Left ventricle myocardium superior (tissue), 1 donor: ENCODE measurements at places on chromosomes 12 and 14.

DNA sequence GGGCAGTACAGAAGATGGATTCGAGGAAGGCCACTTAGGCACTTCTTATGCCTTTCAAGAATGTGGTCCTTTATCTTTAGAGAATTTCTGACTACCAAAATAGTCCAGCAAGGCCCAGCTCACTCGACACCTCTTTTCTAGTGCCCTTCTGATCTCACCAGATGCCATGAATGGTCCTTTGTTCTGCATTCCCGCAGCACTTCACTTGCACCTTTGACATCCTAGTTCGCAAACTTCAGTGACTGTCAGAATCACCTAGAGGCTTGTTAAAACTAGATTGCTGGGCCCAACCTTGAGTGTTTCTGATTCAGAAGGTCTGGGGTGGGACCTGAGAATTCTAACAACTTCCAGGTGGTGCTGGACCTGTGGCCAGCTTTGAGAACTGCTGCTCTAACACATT is 56.7 kb downstream of the PKP2 start:
- DNase-seq: no peak

GRCh38 chr12:57105011-57105753 is 6.0 kb downstream of the STAT6 start:
- no peak for DNase-seq

DNA sequence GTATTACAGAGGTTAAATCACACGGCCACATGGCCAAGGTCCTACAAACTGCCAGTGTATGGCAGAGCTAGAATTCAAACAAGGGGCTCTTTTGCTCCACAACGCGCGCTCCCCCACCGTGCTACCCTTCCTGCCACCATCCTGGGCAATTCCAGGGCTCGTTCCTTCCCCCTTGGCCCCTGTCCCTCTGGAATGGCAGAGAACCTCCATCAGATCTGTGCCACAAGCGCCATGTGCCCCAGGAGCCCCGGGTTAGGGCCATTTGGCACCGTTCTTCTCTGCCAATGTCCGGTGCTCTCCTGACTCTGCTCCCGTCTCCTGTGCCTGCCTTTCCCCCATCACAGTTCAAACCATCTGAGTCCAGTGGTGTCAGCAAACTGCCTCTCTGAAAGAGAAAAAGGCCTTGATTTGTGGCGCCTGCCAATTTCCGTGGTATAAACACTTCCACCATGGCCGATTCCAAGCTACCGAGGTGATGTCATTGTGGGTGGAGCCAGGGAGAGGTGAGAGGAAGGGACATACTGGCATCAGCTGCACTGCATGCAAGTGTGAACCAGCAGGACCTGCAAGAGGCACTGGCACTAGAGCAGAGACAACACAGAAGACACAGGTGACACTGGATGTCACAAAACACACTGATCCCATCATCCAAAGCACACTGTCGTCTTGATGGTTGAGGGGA is 163.1 kb downstream of the CALM1 start:
- DNase-seq: no peak

DNA sequence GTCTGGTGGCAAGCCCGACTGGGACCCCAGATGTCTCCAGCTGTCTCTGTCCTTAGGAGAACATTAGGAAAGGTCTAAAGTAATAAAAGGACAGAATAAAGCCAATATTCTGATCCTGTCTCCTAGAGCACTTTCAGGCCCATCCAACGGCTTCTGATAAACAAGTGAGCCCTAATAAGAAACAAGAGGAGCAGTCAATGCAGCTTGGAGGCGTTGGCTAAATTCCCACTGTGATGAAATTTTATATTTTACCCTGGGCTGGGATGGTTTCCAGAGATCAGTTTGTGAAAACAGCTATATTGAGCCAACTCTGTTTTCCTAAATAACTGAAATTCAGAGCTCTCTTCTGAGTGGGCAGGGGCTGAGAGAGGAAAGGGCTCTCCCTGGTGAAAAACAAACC is 55.5 kb upstream of the SRRM4 start:
- DNase-seq: no peak

DNA sequence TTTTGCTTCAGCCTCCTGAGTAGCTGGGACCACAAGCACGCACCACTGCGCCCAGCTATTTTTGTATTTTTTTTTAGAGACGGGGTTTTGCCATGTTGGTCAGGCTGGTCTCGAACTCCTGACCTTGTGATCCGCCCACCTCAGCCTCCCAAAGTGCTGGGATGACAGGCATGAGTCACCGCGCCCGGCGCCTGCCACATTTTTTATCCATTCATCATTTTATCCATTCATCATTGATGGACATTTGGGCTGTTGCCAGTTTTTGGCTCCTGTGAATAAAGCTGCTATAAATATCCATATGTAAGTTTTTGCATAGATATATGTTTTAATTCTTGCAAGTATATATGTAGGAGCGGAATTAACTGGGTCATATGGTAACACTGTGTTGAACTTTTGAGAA is 79.5 kb downstream of the DAAM1 start:
- DNase-seq: no peak

GRCh38 chr14:55410876-55411275 is 754 bp downstream of the ATG14 start:
- no peak for DNase-seq

- no peak for DNase-seq
Observed at GRCh38 chr12:115313929-115314328, 630.0 kb upstream of the TBX3 start.

DNA sequence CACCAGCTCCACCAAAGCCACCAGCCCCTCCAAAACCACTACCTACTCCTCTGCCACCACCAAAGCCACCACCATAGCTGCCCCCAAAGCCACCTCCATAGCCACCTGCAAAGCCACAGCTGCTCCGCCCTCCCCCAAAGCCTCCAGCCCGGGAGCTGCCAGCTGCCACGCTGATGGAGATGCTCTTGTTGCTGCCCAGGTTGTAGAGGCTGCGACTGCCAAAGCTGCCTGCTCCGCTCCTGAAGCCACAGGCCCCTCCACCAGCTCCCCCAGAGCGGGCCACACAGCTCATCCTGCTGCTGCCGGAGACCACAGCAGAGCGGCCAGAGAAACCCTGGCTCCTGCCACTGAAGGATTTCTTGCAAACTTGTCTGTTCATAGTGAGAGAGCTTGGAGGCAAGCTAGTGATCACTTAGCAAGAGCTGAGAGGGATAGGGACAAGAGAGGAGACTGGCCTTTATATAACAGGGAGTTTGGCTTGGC is at the start of gene KRT76:
TSS of gene KRT76 (minus strand) at position 433 of the 483 bp plus-strand sequence. CDS start at position 379, 54 bp downstream.
- DNase-seq: no peak

GRCh38 chr12:54012631-54013409 is 4.0 kb downstream of the HOXC8 start:
- DNase-seq: no peak

DNA sequence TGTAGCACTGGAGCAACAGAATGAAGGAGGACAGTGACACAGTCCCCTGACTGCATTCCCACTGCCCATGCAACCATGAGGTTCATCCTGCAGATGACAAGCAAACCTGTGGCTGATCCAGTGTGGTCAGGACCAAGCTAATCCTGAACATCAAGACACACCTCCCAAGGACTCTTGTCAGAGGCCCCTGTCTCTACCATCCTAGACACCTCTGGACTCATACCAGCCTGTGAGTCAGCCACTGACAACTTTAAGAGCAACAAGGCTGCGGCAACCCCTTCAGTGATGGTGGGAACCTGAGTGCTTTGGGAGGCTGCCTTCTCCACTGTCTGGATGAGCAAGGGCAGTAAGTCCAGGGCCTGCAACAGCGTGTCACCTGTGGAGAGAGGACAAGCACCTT is 24.6 kb downstream of the GCN1 start:
- DNase-seq: no peak

DNA sequence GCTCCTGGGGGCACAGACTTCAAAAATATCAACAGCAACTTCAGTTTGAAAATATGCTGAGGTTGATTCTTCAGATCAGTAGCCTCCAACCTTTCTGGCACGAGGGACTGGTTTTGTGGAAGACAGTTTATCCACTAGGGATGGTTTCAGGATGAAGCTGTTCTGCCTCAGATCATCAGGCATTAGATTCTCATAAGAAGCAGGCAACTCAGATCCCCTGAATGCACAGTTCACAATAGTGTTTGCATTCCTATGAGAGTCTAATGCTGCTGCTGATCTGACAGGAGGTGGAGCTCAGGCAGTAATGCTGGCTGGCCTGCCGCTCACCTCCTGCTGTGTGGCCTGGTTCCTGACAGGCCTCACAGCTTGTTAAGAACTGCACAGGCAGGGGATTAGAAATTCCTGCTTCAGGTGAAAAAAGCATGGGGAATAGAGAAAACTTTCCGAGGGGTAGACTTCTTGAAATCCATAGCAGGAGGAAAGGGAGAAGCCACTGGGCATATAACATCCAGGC is 12.8 kb downstream of the EPYC start:
- no peak for DNase-seq

DNA sequence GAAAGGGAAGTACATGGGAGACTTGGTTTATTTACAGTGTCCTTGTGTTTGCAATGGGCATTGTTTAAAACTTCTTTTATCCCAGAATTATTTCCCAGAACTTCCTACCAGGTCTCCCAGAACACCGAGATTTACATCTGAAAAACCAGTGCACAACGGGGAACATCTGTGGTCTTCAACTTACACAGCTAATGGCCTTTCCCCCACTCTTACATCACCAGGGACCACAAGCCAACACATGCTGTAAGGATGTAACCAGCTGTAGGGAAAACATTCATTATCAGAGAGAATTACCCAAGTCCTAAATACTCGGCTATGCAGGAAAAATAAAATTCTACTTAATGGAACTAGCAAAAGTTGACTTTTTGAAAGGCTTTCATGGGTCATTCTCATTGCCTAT is 267.6 kb downstream of the DUSP6 start:
- DNase-seq: no peak

- DNase-seq: no peak
Observed at GRCh38 chr12:3833670-3834310, 39.4 kb downstream of the PARP11 start.

- DNase-seq: no peak
Observed at GRCh38 chr14:69299286-69300035, 39.5 kb downstream of the GALNT16 start.

- DNase-seq: no peak
Observed at GRCh38 chr12:62629413-62629812, 162.8 kb downstream of the MON2 start.

- DNase-seq: peak; percentile 53
Observed at GRCh38 chr12:6547987-6548386, 7.9 kb downstream of the IFFO1 start.

GRCh38 chr14:21846227-21846885 is 172.7 kb upstream of the OR4E1 start:
- DNase-seq: no peak

DNA sequence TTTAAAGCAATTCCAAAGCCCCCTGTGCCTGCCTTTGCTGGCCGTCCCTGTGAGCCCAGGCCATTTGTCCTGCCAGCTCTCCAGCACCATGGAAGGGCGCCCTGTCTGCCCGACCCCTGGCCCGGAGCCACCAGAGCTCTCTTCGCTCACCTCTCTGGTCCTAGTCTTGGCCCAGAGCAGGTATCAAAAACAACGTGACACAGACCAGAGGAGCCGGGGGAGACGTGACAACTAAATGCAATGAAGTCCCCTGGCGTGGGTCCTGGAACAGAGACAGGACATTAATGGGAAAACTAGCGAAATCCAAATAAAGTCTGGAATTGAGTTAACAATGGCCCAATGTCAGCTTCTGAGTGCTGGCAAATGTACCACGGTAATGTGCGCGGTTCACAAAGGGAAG is 83.2 kb upstream of the DIO3 start:
- no peak for DNase-seq

DNA sequence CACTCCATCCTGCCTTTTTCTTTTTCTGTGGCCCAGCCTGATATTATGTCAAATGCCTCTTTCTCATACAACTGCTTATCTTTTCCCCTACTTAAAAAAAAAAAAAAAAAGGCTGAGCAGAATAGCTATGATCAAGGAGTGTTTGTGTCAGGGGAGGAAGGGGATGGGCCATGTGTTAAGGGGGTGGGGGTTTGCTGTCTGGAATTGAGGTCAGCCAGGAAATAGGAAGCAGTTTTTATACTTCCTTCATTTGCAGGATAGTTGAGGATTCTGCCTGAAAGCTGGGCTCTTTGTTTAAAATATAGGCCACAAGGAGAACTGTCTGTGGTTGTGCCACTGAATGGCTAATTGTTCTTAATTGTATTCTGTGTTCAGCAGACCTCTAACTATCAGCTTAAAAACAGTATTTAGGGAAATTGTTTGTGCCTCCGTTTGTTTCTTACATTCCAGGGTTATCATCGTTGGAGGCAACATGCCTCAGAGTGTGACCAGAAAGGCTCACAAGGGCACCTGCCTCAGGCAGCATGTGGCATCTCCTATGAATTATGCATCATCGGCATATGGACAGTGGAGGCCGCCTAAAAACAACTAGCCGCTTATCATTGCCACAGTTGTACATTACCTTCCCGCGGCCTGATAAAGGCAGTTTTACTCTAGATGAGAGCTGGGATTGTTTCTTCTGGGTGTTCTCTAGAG is 96.0 kb downstream of the SRGAP1 start:
- no peak for DNase-seq

GRCh38 chr14:65840118-65840751 is 427.7 kb downstream of the FUT8 start:
- DNase-seq: no peak

- no peak for DNase-seq
Observed at GRCh38 chr12:71888521-71888920, 49.0 kb downstream of the TBC1D15 start.

- peak; percentile 48 for DNase-seq
Observed at GRCh38 chr12:111488271-111488670, 82.5 kb downstream of the SH2B3 start.

GRCh38 chr14:24360281-24360680 is 7.7 kb upstream of the NFATC4 start:
- no peak for DNase-seq

- DNase-seq: no peak
Observed at GRCh38 chr12:70443062-70443673, 77.1 kb downstream of the KCNMB4 start.

DNA sequence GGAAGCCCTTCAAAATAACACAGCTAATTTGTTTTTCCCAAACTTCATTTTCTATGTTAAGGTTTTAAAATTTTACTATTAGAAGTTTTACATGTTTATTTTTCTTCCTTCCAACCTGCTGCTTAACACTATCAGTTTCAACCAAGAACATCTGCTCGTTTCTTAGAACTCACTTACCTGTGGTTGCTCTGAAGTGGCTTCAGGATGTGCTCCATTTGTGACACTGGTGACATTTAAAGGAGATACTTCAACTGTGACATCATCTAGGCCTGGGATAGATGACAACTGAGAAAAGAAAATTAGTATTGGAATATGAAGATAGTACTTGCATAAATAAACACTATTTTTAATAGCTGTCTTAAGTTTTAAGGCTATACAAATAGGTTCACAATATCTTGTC is 17.9 kb downstream of the WASHC3 start:
- no peak for DNase-seq

DNA sequence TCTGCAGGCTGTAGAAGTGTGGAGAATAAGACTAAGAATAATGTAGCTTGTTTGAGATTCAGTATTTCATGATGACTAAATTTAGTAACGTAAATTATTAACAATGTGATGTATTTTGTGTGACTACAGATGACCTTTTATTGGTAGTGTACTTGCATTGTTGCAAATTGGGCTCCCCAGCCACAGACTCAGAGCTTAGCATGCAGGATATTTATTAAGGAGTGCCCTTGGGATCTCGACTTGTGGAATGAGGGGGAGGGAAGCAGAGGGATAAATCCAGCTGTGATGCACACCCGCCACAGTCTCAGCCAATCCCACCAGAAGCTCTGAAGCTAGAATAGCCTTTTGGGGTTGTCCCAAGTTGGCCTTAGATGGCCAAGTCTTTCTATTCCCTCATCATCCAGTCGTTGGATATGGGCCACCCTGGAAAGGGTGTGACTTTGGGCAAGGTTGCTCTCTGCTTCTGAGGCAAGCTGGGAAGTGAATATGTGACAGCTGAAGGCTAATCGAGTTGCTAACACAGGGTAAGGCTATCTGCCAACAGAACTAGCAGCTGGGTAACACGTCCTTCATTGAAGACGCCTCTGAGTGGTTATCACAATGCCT is 42.1 kb upstream of the USP44 start:
- DNase-seq: peak; percentile 67
